SK-N-MC (cell line): ENCODE measurements at places on chromosomes 11 and 22.
A peak's percentile ranks its signal among the peaks of the same experiment; 100 is the strongest.

- DNase-seq: no peak
Measured at GRCh38 chr11:120389693-120390584, 53.7 kb downstream of the ARHGEF12 start.

- DNase-seq: peak; percentile 5
Measured at GRCh38 chr11:30960387-30960992, 374.3 kb upstream of the MPPED2 start.

DNA sequence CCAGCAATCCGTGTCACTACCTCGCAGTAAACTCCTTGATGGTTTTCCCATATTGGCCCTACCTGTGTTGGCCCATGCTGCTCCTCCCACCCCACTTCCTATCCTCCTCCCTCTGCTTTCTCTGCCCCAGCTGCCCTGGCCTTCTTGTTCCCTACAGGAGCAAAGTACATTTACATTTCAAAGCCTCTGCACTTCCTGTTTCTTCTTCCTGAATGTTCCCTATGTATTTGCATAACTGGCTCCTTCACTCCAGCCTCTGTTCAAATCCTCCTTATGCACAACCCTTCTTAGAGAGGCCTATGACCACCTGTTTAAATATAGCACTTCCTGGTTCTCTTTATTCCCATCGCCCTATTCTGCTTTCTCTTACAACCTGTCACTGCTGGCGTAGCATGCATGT lies 62.2 kb downstream of the PARVA start:
- DNase-seq: no peak

DNA sequence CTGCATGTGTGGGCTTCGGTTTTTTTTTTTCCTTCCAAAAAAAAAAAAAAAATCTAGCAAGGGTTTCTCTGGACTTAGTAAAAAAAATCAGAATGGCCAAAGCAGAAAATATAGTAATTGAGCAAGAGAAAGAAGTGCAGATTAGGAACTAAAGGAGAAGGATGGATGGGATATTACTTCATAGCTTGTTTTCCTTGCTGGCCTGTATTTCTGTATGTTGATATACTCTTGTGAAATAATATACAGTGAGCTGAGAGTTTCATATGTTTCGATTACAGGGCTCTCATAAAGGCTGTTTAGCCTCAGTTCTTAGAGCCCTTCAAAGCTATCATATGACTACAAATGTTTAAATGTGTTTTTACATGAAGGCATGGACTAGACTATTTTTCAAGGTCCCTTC lies 34.3 kb upstream of the NFRKB start:
- no peak for DNase-seq

DNA sequence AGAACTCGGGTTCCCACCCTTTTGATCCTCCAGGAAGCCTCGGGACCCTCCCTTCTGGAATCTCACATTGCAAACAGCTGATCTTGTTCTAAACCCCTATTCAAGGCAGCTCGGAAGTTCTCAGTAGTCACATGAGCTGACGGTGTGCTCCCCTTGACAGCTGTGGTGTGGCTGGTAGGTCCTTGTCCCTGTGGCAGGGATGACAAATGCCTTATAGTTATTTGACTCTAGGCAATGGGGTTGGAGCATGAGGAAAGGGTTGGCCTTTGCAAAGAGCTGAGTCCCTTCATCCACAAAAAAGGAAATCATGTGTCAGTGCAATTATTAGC lies 23.6 kb downstream of the EIF4G2 start:
- DNase-seq: no peak

DNA sequence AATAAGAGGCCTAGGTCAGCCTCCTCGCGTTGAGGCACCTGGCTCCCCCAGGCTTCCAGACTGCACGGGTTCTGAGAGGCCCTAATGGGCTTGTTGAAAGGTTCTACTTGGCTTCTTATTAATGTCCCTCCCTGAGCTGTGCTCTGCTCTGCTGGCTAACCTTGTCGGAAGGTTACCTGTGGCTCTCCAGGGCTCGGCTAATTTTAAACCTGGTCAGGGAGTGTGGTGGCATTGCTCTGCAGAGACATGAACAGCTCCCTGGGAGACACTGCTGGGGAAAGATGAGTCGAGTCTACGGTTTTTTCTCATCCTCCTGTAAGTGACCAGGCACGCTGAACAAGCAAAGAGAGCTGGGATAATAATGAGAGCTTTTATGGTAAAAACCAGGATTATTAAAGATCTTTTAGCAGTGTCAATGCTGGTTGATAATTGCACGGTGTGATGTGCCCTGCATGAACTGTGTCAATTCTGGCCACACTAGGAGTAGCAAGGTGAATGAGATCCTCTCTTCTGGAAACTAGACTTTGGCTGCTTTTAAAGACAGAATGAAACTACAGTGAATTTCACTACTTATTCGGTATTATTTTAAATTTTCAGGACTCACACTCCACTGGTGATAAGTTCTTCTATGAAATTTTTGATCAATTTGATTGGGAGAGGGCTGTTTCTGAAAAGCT lies 70.7 kb downstream of the TEAD1 start:
- DNase-seq: no peak

GRCh38 chr11:112801025-112801816 lies 160.0 kb upstream of the NCAM1 start:
- no peak for DNase-seq

GRCh38 chr22:44024288-44024921 lies at the start of gene PARVB:
TSS of gene PARVB (plus strand) at chr22:44024302. CDS start at chr22:44024340, 38 bp downstream.
- no peak for DNase-seq

DNA sequence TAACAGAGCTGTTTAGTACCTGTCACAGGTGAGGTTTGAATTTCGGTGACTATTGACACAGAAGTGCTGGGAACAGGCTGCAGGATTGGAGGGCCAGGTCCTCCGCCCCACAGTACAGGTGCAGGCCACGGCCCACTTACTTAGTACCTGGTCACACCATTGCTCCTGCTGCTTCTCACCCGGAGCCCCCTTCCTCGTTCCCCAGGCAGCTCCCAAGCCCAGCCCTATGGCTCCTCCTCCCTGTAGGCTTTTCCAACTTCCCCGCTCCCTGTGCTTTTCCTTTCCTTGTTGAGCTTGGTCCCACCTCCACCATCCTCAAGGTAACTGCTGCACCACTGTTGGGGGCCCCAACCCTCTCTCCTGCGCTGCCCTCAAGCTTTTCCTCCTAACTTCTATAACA lies 27.9 kb upstream of the ANO1 start:
- no peak for DNase-seq

- DNase-seq: no peak
Measured at GRCh38 chr11:124970925-124971324, 16.9 kb downstream of the CCDC15 start.

- DNase-seq: no peak
Measured at GRCh38 chr11:79050786-79051185, 390.0 kb downstream of the TENM4 start.

DNA sequence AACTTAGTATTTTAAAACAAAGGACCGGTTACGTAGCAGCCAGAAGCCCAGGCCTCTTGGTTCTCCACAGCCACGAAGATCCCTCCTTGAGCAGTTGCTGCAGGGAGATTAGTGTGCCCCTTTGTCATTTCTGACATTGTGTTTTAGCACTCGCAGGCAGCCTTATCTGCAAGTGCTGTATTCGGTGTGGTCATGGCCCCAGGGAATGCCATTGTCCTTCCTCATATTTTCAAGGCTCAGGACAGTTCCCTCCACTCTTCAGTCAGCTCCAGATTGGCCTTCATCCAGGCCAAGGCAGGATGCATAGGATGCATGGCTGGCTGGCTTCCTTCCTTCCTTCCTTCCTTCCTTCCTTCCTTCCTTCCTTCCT lies 88.5 kb downstream of the ZBTB16 start:
- peak; percentile 93 for DNase-seq

DNA sequence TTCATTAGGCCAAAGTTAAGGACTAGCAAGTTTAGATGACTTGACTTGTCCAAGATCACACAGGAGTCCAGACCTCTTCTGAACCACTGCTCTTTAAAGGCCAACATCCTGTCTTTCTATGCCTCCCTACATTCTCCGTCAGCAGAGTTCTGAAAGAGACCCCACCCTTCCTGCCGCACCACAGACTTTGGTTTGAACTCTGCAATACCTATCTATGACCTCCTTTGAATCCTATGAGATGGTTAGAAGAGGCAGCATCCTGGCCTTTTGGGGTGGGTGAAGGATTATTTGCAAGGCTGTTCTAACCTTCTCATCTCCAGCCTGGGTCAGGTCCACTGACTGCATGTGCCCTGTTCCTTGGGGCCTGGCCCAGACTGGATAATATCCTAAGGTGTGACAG lies 4.3 kb upstream of the RRM1 start:
- no peak for DNase-seq

DNA sequence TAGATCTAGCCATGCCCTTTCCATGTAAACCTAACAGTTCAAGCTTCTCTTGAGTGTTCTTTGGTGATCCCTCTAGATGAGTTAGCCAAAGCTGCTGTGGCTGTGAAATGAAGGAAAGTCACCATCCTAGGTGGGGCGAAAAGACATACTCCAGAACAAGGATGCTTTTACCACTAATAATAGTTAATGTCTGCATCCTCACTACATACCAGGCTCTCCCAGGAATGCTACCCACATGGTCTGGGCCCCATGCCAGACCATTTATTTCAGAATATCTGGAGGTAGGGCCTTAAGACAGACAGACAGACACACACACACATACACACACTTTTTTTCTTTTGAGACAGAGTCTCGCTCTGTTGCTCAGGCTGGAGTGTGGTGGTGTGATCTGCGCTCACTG lies 14.7 kb downstream of the ABTB2 start:
- DNase-seq: no peak

- no peak for DNase-seq
Measured at GRCh38 chr11:94787801-94788200, 19.6 kb downstream of the AMOTL1 start.

GRCh38 chr11:123057661-123058305 lies 4.2 kb downstream of the HSPA8 start:
- DNase-seq: no peak

- no peak for DNase-seq
Measured at GRCh38 chr11:68153742-68154141, 32.6 kb upstream of the CHKA start.

GRCh38 chr11:3191586-3192324 lies 26.6 kb upstream of the OSBPL5 start:
- no peak for DNase-seq

- DNase-seq: no peak
Measured at GRCh38 chr11:95586661-95587060, 202.9 kb downstream of the FAM76B start.

DNA sequence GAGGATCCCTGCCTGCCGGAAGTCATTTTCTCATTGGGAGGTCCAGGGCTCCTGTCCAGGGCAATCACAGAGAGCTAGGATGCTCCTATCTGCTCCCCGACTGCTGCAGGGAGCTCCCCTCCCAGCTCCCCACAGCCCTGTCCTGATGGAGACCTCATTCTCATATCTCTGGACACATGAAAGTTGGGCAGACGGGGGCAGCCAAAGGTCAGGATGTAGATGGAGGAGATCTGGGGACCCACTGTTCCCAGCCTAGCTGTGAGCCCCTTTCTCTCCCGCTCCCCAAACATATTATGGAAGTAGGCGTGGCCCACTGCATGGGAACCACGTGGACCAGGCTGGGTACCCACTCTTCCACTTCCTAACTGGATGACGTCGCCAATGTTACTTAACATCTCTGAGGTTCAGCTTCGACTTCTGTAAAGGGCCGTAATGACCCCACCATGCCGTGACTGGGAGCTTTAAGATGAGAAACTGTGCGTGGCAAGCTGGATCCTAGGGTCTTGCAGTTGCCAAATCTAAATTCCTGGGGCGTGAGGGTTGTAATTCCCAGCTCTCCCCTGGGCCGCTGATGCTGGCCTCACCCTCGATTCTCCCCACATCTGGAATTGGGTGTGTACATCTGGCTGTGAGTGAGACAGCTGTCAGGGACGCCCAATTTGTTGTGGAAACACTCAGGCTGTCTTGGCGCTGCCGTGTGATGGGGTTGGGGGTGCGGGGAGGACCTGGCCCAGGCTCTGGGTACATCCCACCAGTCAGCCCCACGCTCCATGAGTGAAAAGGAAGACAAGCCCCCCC lies 1.8 kb downstream of the CDC42EP2 start:
- no peak for DNase-seq

- DNase-seq: no peak
Measured at GRCh38 chr11:97516688-97517087, 1126.9 kb downstream of the JRKL start.

DNA sequence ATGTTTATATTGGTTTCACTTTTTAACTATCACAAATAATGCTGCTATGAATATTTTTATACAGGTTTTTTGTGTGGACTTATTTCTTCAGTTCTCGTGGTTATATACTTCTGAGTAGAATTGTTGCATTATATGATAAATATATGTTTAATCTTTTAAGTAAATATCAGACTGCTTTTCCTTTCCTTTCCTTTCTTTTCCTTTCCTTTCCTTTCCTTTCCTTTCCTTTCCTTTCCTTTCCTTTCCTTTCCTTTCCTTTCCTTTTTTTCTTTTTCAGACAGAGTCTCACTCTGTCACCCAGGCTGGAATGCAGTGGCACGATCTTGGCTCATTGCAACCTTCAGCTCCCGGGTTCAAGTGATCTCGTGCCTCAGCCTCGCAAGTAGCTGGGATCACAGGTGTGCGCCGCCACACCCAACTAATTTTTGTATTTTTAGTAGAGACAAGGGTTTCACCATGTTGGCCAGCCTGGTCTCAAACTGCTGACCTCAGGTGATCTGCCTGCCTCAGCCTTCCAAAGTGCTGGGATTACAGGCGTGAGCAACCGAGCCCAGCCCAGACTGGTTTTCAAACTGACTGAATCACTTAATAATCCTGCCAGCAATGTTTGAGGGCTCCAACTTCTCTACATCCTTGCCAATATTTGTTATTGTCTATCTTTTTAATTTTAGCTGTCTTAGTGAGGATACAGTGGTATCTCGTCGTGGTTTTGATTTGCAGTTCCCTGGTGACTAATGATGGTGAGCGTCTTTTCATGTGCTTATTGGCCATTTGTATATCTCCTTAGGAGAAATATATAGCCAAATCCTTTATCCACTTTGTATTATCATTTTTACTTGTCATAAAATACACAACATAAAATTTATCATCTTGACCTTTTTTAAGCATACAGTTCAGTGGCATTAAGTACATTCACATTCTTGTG lies 21.9 kb downstream of the HTR3B start:
- no peak for DNase-seq

DNA sequence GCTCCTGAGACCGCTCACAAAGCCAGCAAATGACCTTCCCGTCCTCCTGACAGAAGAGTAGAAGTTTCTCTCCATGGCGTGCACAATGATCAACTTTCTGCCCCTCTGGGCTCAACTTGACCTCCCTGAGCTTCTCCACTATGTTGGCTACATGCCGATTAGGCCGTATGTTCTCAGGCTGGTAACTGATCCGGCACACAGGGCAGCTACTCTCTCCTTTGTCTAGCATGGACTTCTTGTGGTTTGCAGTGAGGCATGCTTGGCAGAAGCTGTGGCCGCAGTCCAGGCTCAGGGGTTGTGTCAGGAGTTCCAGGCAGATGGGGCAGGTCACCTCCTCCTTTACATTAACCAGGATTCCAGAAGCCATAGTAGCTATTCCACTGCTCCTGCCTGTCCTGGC lies 5.1 kb downstream of the TRIM5 start:
- no peak for DNase-seq
